Stimulated activated CD8-positive, alpha-beta memory T cell treated with anti-CD3 and anti-CD28 coated beads, Interleukin-7, amount 100 ng/mL, for 48 hours (primary cell): ENCODE measurements at places on chromosomes 12 and 14.

DNA sequence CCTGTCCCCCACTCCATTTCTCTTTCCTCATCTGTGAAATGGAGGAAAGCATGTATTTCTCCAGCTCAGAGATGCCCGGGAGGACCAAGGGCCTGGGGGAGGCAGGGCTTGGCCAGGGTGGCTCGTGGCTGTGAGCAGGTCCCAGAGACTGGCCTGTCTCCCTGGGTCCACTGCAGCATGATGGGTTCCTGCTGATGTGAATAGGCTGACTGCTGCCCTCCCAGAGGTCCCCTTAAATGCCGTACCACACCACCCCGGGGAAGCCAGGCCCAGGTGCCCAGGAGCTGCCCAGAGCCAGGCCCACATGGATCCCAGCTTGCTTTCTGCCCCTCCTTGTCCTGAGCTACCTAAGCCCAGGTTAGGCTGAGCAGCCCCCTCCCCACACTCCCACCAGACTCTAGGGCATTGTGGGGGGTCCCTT lies 158.2 kb upstream of the C14orf180 start:
- DNase-seq = no peak

DNA sequence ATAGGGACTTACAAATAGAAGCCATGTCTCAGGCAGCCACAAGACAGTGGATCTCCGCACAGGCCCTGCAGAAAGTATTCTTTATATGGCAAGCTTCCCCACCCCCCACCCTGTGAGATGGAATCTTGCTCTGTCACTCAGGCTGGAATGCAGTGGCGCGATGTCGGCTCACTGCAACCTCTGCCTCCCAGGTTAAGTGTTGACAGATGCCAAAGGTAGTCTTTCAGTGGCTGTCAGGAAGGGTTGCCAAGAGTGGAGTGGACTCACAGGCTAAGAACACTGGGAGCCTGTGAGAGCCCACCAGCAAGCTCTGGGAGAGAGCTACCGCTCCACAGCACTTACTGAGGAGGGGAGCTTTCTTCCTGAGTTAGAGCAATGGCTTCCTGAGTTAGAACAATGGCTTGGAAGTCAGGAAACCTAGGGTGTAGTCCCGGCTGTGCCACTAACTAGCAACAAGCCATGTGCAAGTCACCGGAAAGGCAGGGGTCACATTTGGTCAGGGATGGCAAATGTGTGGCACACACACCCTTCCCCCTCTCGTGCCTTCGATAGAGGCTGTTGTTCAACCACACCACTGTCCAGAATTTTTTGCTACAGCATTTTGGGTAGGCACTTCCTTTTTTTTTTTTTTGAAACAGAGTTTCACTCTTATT lies 2.6 kb downstream of the RNASE1 start:
- no peak for DNase-seq

GRCh38 chr14:67335781-67336180 lies 23.8 kb downstream of the ATP6V1D start:
- no peak for DNase-seq

GRCh38 chr12:32609966-32610365 lies 69.1 kb upstream of the DNM1L start:
- DNase-seq = no peak

- no peak for DNase-seq
These were observed 215.4 kb upstream of the DIO2 start for GRCh38 chr14:80426683-80427082.
